NCI-H226 (cell line): ENCODE measurements at places on chromosomes 13 and 19.

- no peak for DNase-seq
These were observed 63.9 kb downstream of the SLC10A2 start for GRCh38 chr13:103002279-103002678.

DNA sequence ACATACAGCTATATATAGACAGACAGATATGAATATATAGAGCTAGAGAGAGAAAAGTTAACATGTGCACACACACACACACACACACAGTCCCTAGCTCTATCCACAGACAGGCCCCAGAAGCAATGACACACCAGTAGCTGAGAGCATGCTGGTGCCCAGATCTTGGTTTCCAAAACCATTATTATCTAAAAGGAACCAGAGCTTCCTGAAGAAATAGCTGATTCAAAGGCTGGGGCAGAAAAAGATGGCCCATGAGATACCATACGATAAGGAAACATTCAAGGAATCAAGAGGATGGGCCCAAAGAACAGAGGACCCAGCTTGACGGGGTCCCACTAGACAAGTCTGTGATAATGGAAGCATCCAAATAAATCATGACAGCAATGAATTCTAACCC lies 53.4 kb downstream of the ABCC4 start:
- DNase-seq, result no peak

- no peak for DNase-seq
These were observed 255.8 kb downstream of the B3GLCT start for GRCh38 chr13:31455581-31455980.

DNA sequence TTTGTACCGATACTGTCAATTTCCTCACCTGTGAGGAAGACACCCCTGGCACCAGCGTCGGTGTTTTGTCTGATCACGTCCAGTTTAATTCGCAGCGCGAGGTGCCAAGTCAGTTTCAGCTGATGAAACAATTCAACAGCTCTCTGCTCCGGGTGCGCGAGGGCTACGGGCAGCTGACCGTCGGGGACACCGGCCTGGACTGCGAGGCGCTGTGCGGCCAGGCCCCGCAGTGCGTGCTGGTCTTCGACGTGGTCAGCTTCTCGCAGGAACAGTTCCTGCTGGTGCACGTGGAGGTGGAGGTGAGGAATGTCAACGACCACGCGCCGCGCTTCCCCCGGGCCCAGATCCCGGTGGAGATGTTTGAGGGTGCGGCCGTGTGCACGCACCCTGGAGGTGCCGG lies 171.5 kb downstream of the OLFM4 start:
- no peak for DNase-seq

DNA sequence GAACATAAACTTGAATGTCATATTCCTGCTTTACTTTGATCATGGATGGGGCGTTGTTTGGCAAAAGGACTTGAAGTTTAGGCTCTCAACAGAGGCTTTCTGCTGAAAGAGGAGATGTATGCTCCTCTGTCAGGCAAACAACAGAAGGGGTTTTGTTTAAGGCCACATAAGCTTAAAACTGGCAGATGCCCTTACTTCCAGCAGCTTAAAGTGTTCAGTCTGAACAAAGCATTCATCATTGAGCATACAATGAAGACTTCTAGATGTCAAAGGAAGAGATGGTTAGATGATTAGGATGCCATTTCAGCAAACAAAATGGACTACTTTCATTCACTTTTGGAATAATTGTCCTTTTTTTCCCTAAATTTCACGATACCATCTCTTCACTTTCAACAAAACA lies 484.5 kb downstream of the SLITRK6 start:
- no peak for DNase-seq

DNA sequence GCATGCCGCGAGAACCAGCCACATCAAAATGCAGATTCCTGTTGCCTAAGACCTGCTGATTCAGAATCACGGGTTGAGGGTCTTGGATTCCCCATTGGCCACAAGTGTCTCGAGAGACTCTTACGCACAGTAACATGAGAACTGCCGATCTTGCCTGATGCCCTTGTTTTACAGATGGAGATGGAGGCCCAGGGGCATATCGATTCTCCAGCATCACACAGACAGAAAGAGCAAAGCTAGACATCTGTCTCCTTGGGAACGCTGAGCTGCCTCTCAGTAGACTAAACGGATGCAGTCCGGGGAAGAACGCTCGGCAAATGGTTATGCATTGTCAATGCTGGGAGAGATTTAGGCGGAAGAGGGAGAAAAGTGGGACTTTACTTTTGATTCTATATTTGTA lies 5.4 kb downstream of the NLRP12 start:
- DNase-seq, result no peak

- no peak for DNase-seq
These were observed 232.2 kb downstream of the GGACT start for GRCh38 chr13:100356426-100356825.

DNA sequence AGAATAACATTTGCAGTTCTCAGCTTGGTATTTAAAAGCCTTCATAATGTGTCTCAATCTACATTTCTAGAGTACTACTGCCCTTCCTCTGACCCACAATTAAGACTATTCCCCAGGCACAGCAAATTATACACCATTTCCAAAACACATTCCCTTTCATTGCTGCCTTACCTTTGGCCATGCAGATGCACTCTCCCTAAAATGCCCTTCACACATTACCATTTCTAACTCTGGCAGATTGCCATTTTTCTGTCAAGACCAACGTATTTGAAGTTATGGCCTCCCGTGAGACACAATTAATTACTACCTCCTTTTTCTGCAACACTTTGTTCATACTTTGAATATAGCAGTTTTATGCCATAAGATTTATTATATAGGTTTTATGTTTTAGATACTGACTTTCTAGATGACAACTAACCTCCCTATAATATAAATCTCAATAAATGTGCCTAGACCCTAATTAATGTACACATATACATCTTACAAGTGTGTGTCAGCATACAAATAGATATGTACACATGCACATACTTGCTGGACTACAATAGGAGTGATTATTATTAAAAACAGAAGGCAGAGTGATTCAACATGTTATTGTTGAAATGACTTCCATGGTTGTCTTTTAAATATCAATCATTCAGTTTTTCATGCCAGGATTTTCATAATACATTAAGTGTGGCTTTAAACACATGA lies 2902.5 kb downstream of the PCDH9 start:
- DNase-seq, result peak; percentile 2

- no peak for DNase-seq
These were observed 12.7 kb upstream of the FREM2 start for GRCh38 chr13:38674208-38674607.

DNA sequence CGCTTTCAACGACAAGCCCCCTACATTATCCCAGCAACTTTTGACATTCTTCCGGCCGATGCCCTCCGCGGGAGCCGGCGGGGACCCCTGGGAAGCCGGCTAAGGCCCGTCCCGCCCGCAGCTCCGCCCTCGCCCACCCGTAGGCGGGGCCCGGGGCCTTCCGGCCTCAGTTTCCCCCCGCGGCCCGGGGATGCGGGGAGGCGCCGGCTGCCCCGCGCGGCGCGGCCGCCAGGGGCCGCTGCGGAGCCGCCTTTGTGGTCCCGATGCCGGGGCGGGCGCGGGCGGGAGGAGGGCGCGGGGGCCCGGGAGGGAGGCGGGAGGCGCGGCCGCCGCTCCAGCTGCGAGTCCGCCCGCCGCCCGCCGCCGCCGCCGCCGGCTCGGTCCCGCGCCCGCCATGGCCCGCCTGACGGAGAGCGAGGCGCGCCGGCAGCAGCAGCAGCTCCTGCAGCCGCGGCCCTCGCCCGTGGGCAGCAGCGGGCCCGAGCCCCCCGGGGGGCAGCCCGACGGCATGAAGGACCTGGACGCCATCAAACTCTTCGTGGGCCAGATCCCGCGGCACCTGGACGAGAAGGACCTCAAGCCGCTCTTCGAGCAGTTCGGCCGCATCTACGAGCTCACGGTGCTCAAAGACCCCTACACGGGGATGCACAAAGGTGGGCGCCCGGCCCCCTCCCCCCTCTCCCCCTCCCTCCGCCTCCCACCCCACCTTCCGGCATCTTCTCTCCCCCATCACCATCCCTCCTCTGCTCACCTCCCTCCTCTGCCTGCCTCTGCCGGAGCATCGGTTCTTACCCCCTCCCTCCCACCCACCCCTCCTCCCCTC lies at the start of gene CELF5:
Gene CELF5 (plus strand): TSS at position 316 of the 823 bp plus-strand sequence. CDS start 79 bp downstream, at position 395.
- DNase-seq, result no peak

GRCh38 chr13:20313896-20314295 lies 81.8 kb upstream of the GJB6 start:
- DNase-seq, result no peak

DNA sequence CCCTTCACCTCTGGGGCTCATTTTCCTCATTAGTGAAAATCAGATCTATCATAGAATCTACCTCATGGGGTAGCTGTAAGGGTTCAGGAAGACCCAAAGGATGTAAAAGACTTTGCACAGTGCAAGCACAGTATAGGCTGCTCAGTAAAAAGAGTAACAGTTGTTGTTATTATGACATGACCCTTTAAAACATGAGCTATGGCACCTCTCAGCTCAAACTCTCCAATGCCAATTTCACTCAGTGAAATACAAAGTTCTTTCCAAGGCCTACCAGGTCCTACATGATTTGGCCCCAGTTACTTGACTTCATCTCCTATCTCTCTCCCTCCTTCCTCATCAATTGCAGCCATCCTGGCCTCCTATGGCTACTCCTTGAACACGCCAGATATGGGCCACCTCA lies 4.9 kb downstream of the SMG9 start:
- no peak for DNase-seq

GRCh38 chr13:101835920-101836319 lies 383.4 kb downstream of the ITGBL1 start:
- no peak for DNase-seq

- peak; percentile 66 for DNase-seq
These were observed 3.5 kb upstream of the CIRBP start for GRCh38 chr19:1265615-1266128.

DNA sequence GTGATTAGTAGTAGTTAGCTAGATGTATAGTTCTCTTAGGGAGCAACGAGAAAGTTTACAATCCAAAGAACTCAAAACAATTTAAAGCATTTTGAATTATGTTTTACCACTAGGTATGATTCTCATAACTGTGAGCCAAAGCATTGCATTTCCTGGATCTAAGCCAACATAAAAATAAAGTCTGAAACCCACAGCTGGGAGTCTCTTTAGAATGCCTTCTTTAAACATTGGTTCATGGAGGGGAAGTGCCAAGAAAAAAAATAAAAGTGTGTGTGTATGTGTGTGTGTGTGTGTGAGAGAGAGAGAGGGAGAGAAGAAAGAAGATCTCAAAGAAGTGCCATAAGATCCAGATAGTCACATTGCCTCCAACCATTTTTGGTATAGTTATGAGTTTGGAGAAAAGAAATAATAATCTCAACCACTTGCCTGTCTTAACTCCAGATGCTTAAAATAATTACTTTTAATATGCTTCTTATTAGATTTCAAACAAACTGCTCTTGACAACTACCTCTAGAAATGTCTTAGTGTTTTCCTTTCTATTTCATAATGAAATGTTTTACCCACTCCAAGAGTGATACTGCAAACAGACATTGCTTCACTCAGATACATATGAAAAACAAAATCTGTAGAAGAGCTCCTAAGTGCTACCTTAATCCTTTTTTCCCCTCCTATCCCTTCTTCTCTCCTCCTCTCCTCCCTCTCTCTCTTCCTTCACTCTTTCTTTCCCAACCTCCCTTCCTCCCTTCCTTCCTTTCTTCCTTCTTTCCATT lies 554.1 kb downstream of the KCTD12 start:
- DNase-seq, result peak; percentile 42

GRCh38 chr19:27955485-27956480 lies 1257.2 kb downstream of the UQCRFS1 start:
- DNase-seq, result no peak

- DNase-seq, result no peak
These were observed 289.2 kb downstream of the KLF12 start for GRCh38 chr13:73844986-73845385.

- DNase-seq, result no peak
These were observed 366.3 kb downstream of the SLITRK6 start for GRCh38 chr13:85432881-85433280.

GRCh38 chr19:38281811-38282566 lies 17.6 kb downstream of the SPINT2 start:
- no peak for DNase-seq

GRCh38 chr13:100129605-100130004 lies 40.7 kb downstream of the PCCA start:
- DNase-seq, result no peak

- DNase-seq, result no peak
These were observed 258.7 kb upstream of the EDNRB start for GRCh38 chr13:78177306-78177705.

GRCh38 chr13:75687150-75687763 lies 51.1 kb downstream of the LMO7 start:
- peak; percentile 16 for DNase-seq

DNA sequence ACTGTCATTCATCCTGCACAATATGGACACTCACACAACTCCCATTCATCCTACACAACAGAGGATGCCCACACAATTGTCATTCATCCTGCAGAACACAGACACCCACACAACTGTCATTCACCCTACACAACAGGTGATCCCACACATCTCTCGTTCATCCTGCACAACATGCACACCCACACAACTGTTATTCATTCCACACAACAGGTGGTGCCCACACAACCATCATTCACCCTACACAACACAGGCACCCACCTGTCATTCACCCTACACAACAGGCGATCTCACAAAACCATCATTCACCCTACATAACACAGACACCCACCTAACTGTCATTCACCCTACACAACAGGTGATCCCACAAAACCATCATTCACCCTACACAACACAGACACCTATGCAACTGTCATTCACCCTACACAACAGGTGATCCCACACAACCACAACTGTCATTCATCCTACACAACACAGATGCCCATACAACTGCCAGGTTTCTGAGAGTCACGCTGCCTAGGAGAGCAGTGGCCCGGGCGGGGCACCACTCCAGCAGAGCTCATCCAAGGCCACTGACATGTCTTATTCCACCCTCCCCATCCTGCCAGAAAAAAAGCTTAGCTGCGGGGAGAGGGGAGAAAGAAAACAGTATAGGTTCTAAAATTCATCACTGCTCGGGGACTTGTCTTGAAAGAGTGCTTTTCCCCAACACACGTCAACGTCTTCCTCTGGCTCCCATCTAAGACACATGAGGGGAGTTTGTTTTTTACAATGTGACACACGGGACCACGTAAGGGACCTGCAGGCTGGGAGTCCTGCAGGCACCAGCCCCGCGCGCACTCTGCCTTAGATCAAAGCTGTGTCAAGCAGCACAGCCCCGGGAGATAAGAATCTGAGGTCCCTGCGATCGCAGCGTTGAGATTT lies 44.0 kb downstream of the KLF2 start:
- no peak for DNase-seq

DNA sequence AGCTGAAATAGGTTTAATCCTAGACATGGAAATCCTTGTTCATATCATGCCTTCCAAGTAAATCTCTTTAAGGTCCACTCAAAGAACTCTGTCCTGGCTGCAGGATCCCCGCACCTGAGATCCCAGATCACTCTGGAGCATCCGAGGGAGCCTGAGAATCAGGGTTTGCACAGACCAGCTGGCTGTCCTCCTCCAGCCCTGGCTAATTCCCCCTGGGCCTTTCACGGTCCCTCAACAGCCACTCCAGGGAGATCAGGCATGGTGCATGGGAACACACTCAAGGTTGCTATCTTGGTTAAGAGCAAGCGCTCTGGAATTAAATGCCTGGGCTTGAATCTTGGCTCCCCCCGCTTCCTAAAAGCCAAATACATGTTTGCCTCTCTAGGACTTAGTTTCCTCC lies 130.8 kb downstream of the IRS2 start:
- no peak for DNase-seq
